ENCODE measurements at places on chromosomes 3 and 15. TPM values are rescaled to one million over a fixed set of nuclear protein-coding genes. Genes with fewer than 3 reads are reported as not detected.

- DNase-seq = no peak
Measured at GRCh38 chr3:112672716-112673541, 32.0 kb upstream of the CCDC80 start.

DNA sequence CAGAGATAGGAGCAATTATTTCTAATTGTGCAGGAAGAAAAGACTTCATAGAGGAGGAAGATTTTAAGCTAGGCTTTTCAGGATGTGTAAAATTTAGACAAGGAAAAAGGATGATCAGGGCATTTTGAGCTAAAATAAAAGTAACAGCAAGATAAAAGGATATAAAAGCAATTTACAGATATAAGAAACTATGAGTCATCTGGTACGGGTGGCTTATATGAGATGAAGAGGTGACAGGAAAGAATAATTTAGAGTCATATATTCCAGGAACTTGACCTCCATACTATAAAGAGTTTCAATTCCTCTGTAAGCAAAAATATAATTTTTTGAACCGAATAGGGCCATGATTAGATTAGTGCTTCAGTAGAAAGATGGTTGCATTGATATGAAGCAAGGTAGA is 273.7 kb downstream of the RBMS3 start:
- no peak for DNase-seq

DNA sequence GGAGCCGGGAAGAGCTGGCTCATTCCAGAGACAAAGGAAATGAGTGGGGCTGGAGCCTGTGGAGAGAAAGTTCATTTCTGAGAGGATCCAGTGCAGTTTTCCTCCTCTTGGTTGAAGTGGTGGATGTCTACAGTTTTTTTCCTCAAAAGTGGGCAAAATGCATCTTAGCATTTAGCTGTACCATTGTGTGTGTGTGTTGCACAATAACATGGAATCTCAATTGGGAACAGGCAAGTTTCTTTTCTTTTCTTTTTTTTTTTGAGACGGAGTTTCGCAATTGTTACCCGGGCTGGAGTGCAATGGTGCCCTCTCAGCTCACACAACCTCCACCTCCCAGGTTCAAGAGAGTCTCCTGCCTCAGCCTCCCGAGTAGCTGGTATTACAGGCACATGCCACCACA is 101.5 kb upstream of the UBE2E1 start:
- no peak for DNase-seq

- peak; percentile 78 for DNase-seq
Measured at GRCh38 chr15:74782259-74783071, 585 bp downstream of the CSK start.

DNA sequence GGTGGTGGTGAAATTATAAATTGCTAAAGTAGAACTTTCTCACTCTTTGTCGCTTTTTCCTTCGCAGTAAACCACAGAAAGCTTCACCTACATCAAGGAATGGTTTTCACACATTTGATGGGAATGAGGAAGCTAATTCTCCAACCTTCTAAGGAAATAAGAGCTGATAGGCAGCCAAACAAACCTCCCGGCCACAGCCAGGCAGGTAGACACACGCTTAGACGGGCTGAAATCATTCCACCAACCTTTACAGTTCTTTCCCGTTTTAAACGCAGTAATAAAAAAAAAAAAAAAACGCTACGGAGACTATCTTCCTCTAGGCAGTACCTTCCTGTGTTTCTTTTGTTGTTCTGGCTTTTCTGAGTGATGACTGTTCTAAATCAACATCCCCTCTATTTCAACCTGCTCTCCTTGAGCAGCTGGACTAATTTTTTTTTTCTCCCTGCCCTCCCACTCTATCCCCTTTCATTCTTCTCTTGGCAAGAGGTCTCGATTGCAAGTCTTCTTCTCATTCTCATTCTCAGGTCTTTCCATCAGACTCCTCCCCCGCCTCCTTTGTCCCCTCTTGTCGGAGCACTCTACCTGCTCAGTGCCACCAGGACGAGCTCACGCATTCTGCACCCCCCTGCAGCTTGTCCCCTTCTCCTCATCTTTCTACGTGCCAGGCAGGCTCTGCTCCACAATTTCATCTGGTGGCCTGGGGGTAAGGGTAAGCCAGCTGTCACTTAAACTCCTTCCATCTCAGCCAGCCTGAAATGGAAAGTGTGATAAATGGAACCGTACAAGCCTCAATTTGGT is 391.1 kb upstream of the MDFIC2 start:
- no peak for DNase-seq

DNA sequence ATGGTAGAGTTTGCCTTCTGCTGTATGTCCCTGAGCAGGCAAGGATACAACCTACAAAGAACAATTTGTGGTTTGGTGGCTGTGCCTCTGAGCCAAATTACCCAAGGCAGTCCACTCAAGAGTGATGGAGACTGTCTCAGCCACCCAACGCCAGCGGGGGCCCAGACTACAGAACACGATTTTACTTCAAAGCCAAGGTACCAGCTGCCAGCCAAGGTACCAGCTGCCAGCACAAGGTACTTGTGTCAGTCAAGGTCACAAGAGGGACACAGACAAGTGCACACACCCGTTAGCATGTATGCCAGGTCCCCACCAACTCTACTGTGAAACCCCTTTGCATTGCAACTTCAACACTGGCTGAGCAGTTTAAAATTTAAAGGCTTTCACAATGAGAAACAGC is 23.5 kb downstream of the COLQ start:
- DNase-seq = no peak

GRCh38 chr15:40470423-40471104 is at the start of gene CHST14:
Gene CHST14, plus strand, starts transcription at chr15:40470984. Its CDS starts 230 bp downstream, at chr15:40471214.
- DNase-seq = peak; percentile 75

DNA sequence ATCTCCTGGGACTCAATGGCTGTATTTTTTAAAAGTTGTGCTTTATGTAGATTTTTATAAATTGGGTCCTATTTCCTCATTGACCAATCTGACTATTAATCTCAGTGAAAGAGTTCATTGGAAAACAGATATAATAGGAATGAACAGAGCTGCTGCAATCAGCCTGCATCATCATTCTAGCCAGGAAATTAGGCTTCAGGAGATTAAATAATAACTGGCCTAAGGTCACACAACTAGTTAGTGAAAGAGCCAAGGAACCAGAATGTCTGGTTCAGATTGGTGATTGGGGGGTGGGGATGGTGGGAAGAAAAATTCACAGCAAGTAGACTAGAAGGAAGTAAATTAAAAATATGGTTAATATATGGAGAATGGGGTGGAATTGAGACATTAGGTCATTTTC is 180.9 kb upstream of the ROPN1 start:
- DNase-seq = no peak

DNA sequence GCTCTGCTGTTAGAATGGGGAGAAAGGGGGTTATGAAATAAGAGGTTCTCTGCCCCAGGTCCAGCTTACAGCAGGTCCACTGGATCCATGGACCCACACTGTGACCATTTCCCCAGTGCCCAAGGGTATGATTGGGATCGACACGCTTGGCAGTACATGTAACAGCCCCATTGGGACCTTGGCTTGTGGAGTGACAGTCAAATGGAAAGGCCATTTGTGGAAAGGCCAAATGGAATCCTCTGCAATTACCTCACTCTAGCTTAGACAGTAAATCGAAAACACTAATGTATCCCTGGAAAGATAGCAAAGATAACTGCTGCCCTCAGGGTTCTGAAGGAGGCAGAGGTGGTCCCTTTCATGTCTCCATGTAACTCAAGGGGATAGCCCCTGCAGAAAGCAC is 109.1 kb downstream of the MINAR1 start:
- DNase-seq = no peak

- no peak for DNase-seq
Measured at GRCh38 chr3:57434041-57434440, 110.1 kb downstream of the DNAH12 start.

DNA sequence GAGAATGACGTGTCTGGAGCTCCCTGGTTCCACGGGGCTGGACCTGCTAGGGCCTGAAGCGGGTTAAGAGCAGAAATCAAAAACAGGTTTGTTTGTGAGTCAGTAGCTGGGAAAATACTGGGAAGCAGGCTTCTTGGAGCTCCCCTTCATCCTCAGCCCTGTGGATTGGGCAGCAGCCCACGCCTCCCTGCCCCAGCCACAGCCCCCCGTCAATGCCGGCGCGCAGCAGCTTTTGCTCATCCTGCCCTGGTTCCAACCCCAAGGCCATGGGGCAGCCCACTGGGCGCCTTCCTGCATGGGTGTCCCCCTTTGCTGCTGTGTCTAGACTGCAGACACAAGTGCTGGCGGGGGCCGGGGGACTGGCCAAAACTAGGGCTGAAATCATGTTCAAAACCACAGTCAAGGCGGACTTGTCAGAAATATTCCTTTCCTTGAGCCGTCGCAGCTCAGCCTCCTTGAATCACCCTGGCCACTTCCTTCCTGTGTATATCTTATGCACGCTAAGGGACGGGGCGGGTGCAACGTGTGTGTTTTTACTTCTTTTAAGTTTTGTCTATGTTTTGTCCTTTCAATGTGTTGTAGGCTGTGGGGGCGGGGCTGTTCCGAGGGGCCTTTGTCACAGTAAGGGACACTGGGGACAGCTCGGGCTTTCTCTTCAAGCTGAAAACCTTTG is 108.1 kb downstream of the KLF13 start:
- peak; percentile 96 for DNase-seq

- no peak for DNase-seq
Measured at GRCh38 chr3:14210843-14211594, 32.4 kb downstream of the LSM3 start.

- DNase-seq = no peak
Measured at GRCh38 chr15:98800437-98801233, 152.3 kb downstream of the IGF1R start.

DNA sequence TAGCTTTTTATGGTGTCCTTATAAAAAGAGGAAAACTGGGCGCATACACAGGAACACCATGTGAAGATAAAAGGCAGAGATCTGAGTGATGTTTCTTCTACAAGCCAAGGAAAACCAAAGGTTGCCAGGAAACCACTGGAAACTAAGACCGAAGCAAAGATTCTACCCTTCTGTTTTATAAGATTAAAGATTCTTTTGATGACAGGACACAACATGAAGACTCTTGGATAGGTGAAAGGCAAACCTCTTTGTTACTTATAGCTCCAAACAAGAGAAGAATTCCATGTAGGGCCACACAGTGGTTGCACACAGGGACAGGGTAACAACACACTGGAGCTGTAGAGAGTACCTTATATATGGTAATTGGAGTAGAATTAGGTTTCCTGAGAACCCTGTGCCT is at the start of gene CD200R1L:
Gene CD200R1L, minus strand, starts transcription at position 101 of the 400 bp plus-strand sequence. CDS start 17,497 bp downstream, outside the sequence.
- DNase-seq = no peak

- DNase-seq = no peak
Measured at GRCh38 chr3:186529201-186529999, 14.8 kb downstream of the CRYGS start.

GRCh38 chr15:41377978-41378377 is 24.3 kb downstream of the NDUFAF1 start:
- no peak for DNase-seq

DNA sequence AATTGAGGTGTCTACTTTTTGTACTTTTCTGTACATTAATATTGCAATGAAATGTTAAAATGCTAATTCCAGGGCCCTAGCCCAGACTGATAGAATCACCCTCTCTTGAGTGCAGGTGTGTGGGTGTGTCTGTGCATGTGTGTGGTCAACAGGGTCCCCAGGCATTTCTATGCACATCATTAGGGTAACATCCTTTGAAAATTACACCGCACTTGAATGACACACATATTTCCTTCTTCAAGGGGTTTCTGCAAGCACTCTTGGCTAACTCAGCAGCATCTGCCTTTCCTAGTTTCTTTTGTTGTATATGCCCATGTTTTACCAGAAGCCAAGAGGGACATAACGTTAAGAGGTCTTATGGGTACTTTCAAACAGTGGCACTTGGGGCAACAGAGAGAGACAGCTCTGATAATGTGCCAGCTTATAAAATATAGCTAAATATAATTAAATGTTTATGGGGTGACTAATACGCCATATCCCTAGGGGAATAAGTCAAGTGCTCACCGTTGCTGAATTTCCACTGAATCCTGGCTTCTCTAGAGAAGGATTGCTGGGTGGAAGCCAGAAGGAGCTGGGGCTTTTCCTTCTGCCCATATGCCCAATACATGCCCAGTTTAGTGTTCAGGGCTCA is 54.5 kb upstream of the LRIG1 start:
- DNase-seq = no peak

DNA sequence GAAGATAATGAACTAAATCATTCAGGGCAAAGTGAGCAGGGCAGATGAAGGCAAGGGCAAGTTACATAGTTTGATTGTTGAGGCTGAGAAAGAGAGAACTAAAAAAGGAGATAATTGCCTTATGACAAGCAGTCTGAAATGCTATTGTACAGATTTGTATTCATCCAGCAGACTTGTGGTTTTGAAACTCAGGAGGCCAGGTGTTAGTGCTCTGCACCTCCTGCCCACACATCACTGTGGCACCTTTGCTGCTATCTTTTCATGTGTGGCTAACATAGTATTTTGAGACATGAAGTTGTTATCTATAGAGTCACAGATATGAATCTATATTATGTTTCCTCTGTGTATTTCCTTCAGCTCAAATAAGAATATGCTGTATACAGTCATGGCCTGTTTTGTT is 24.3 kb upstream of the SUCLG2 start:
- no peak for DNase-seq

- DNase-seq = no peak
Measured at GRCh38 chr15:89822951-89823711, 8.5 kb upstream of the ANPEP start.

DNA sequence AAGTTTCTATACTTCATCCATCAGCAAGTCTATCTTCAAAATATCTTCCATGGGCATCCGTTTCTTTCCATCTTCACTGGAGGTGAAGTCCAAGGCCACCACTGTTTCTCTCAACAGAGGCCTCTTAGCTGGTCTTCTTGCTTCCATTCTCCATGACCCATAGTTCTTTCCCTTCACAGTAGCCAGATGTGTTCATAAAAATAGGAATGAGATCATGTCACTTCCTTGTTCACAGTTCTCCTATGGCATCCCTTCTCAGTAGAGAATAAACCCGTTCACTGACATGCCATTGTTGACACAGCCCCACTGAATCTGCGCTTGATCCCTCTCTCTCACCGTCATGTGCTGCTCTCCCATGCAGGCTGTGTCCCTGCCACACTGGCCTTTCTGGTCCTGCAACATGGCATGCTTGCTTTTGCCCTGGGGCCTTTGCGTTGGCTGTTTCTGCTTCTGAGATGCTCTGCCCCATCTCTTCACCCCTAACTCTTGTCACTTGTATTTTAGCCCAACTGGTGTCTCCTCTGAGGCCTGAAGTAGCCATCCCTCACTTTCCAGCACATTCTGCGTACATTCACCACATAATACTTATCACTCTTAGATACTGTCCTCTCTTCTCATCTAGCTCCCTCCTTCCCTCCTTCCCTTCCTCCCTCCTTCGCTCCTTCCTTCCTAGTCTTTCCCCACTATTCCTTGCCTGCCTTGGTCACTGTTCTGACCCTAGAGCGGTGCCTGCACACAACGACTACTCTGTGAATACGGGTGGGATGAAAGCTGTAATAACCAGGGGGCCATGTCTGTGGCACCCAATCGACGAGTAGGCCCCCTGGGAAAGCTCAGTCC is 42.0 kb downstream of the STARD5 start:
- DNase-seq = no peak

GRCh38 chr3:154121701-154122551 is 736 bp downstream of the ARHGEF26 start:
- no peak for DNase-seq

Gene TGM5
- total RNA-seq = 0.95 TPM

Gene RSRC1
- 49.6 TPM for total RNA-seq

Gene DPH6
- 19.2 TPM for total RNA-seq

Gene NUP210
- total RNA-seq = 106 TPM

Gene ADAMTSL3
- not detected for total RNA-seq

Gene HCN4
- not detected for total RNA-seq

All from natural killer cell treated with Interleukin-12 subunit alpha and Interleukin-12 subunit beta and Interleukin-15 and Interleukin-18, amount 100 ng/mL, for 72 hours (primary cell).